Omental fat pad (tissue), 4 donors: ENCODE measurements at places on chromosomes 11 and 22.

GRCh38 chr11:75204685-75205563 lies 35.6 kb upstream of the TPBGL start:
- peak; percentile 97 for DNase-seq

GRCh38 chr11:61119055-61119454 lies 16.8 kb downstream of the CD5 start:
- DNase-seq: no peak

GRCh38 chr22:36083056-36083455 lies 54.4 kb upstream of the RBFOX2 start:
- no peak for DNase-seq

DNA sequence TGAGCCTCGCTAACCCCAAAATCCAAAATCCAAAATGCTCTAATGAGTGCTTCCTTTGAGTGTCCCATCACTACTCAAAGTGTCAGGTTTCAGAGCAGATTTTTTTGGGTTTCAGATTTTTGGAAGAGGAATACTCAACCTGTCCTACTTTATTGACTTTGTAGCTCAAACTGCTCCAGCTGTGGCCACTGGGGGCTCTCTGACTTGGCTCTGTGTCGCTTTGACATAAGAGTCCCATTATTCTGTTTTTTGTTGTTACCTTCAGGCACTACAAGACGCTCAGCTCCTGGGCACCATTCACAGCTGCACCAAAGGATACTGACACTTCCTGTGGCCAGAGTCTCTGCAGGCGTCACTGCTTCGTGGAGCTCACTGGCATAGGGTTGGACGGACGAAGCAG lies 41.1 kb downstream of the PHF21B start:
- no peak for DNase-seq

DNA sequence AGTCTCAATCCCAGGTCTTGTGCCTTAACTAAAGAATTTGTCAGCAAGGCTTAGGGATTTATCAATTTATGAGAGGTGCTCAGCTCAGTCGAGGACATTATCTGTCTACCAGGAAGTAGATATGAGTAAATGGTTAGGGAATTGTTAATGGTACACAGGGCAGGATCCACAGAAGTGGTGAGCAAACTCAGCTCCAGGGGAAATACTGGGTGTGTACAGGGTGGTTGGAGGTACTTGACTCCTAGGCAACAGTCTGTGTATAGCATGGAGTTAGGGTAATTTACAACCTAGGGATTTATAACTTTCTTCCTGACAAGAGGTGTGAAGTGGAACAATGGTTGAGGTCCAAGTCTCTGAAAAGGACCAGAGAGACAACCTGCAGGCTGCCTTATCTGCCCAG lies 123.4 kb upstream of the OR9Q1 start:
- no peak for DNase-seq

DNA sequence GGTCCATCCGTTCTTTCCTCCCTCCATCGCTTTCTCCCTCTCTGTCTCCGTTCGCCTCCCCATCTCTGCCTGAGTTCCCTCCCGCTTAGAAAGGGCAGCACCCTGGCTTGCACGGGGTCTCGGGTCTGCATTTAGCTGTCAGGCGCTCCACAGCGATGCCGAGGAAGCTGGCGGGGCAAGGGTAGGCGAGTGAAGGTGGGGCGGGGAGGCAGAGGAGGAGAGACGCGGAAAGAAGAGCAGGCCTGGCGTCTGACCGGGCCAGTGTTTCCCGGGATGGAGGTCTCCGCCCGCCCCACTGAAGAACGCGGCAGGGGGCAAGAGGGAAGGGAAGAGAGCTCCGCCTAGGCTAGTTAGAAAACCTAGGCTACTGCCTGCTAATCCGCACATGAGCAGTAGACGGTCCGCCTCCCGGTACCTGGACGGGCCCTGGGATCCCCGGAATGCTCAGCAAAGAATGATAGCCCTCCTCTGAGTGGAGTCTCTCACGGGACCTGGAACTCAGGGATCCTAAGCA lies 3922.5 kb upstream of the OR11H1 start:
- DNase-seq: no peak

DNA sequence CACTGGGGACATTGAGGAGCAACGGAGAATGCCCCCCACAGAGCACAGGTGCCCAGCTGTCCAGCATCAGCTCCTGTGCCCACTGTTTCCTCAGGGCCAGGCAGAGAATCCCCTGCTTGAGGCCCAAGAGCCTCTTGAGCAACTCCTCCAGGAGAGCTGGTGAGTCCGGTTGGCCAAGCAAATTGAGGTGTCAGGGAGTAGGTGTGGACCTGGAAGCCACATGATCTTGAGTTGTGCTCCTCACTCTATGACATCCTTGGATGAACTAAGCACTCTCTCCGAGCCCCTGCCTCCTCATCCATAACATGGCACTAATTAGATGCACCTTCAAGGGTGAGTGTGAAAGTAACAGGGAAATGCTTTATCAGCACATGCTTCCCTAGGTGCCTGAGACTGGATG lies 121.3 kb downstream of the DBX1 start:
- no peak for DNase-seq

GRCh38 chr11:35144136-35144741 lies 5.3 kb downstream of the CD44 start:
- DNase-seq: no peak

GRCh38 chr11:126163779-126164178 lies 47.7 kb downstream of the RPUSD4 start:
- DNase-seq: no peak

DNA sequence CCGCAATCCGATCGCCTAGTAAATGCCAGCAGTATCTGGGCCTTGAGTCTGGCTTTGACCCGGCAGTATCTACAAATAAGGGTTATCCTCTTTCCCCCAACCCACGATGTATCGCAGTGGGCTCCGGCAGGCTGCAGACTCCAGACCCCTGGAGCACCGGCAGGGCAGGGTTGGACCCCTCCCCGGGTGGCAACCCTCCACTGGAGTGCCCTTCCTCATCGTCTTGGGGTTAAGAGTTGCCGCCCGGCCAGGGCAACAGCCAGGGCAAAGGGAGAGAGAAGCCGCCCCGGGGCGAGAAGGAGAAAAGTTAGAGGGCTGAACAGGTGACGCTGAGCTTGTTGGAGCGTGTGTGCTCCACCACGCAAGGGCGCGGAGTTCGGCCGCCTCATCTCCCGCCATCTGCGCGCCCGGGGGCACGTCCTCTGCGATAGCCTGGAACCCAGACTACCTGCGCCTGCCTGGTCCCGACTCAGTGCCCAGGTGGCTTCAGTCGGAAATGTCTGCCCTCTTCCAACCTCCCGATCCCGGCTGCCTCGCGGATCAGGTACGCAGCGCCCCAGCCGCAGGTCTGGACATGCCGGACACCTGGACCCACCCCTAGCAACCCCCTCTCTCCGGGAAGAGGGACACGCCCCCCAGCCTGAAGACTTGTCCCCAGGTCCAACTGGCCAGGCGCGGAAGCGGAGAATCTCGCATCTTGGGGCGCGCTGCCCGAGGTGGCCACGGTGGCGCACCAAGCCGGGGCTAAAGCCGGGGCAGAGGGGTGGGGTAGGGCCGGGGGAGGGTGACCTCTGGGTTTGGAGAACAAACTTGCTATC lies 1.2 kb downstream of the DSCAML1 start:
- DNase-seq: no peak

GRCh38 chr11:47264521-47264920 lies 5.4 kb upstream of the MADD start:
- no peak for DNase-seq

DNA sequence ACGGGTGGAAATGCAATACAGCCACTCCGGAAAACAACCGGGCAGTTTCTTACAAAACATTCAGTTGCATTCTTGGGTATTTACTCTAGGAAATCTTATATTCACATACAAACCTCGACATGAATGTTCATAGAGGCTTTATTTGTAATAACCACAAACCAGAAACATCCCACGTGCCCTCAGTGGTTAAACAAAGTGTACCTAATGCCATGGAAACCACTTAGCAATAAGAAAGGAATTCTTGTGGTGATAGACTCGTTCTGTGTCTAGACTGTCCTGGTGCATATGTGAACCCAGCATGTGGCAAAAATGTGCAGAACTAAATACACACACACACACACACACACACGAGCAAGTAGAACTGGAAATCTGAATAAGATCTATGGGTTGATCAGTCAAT lies 1073.3 kb downstream of the TBC1D22A start:
- no peak for DNase-seq

GRCh38 chr11:60334005-60334620 lies 7.1 kb downstream of the MS4A6E start:
- peak; percentile 70 for DNase-seq

DNA sequence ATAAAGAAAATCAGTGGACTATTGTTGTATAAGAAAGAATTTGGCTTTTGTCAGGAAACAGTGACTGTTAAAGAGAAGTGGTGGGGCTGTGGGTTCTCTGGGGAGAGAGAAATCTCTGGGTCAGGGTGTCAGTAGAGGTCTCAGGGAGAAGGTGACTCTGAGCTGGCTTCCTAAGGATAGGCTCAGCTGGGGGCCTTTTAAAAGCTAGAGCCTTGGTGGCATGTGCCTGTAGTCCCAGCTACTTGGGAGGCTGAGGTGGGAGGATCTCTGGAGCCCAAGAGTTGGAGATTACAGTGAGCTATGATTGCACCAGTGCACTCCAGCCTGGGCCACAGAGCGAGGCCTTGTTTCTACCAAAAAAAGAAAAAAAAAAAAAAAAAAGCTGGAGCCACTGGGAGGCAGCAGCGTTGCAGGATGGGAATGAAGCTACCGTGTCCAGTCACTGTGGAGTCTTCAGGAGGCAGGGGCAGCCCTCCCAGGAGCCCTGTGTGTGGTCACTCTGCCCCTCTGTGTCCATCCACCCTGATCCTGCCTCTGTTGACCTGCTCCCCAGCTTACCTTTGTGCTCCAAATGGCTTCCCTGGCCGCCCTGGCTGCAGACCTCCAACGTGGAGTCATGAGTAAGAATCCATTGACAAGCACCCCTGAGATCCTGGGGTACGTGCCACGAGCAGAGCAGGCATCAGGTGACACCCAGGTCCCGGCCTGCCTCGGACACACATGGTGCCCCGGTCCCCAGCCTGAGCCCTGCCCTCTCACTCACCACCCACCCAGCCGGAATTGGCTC lies 5.4 kb upstream of the MIF start:
- DNase-seq: no peak

DNA sequence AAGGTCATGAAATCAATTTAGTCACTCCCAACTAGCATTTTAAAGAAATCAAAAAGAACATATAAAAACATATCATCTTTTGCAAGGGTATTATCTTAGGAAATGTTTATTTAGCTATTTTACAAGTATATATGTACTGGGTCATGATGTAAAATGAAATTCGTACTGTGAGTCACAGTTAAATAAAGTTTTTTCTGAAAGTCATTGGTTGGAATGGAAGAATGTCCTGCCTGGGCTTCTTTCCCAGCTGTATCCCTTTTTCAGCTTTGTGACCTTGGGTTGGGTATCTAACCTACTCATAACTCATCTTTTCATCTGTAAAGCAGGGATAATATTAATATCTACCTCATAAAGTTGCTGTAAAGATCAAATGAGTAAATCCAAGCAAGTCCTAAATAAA lies 15.7 kb downstream of the FDX1 start:
- DNase-seq: no peak

DNA sequence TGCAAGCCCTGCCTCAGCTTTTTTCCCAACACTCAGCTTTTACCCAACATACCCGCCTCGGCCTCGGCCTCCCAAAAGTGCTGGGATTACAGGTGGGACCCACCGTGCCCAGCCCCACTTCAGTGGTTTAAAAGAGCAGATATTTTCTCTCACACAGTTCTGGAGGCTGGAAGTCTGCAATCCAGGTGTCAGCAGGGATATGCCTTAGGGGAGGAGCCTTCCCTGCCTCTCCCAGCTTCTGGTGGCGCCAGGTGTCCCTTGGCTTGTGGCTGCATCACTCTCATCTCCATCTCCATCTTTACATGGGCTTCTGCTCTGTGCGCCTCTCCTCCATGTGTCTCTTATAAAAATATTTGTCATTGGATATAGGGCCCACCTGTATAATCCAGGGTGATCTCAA lies 50.0 kb downstream of the MCHR1 start:
- no peak for DNase-seq

GRCh38 chr11:106077609-106078455 lies at the start of gene AASDHPPT:
TSS of gene AASDHPPT (plus strand) at chr11:106077662. CDS start at chr11:106077711, 49 bp downstream.
- DNase-seq: no peak

GRCh38 chr11:74956397-74957015 lies 7.4 kb downstream of the SPCS2 start:
- no peak for DNase-seq
